Effector CD8-positive, alpha-beta T cell (primary cell): ENCODE measurements at places on chromosomes 2 and 18.

DNA sequence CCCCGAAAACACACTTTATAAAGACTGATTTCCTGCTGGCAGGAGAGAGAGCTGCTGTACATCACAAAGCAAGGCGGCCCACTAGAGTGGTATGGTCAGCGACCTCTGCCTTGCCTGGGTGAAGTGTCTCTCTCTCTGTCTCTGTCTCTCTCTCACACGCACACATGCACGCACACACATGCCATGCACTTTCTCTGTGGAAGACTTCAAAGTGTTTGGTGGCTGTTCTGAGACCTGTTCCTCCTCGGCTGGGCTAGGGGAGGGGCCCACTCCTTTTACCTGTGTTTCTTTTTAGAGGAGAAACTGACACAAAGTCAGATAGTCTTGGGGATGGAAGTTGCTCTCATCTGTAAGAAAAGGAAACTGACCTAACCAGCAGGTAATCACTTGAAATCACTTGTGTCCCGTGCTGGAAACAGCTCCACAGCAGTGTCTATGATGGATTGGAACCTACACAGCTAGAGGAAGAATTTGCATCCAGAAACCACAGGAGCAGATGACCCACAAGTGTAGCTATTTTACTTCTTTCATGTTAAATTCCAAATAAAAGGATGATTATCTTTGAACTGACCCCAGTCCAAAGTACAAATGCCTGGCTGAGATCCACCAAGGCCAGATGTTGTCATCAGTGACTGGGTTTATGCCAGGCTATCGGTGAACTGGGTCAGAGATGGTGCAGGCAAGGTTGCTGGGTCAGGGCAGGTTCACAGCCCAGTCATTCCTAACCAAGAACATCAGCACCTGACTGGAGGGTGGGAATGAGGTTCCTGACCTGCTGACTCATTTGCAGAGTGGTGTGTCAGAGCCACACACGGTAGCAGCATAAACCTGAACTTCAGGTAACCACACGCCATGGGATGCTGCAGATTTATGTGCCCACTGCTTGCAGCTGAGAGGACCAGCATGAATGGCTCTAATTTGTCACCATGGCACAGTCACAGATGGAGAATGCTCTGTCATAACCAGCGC lies 63.0 kb downstream of the NPAS2 start:
- no peak for DNase-seq

GRCh38 chr2:46847726-46848412 lies 67.7 kb downstream of the MCFD2 start:
- DNase-seq, result no peak

- no peak for DNase-seq
These were observed 19.6 kb upstream of the FTCDNL1 start for GRCh38 chr2:199870581-199870980.

DNA sequence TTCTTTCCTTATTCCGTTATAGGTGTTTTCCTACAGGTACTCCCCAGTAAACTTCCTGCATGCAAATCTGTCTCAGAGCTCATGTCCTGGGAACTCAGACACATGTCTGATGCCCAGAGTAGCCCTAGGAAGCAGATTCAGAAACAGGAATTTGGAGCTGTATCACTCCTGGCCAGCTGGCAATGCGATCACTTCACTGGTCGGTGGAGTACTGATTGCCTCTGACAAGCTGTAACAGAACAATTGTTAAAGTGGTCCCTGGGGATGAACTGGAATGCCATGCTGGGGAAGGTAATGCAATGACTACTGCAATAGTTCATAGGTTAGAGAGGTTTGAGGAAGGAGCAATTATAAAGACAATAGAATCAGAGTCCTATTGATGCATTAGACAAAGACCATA lies 131.6 kb upstream of the DOCK10 start:
- DNase-seq, result no peak

DNA sequence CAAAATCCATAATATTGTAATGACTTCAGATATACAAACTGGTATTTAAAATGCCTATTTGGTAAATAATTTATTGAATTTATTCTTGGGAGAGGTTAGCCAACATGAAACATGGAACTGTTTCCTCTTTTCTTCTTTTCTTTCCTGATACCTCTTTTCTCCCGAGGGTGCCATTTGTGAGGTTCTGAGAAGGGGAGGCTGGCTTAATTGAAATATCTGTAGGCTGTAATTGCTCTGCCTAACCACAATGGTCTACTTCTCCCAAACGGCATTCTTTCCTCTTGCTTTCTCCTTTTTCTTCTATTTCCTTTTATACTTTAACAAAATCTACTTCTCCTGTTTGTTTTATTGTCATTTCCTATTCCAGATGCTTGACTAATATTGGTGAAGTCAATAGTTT lies 114.9 kb downstream of the TCF4 start:
- DNase-seq, result no peak

DNA sequence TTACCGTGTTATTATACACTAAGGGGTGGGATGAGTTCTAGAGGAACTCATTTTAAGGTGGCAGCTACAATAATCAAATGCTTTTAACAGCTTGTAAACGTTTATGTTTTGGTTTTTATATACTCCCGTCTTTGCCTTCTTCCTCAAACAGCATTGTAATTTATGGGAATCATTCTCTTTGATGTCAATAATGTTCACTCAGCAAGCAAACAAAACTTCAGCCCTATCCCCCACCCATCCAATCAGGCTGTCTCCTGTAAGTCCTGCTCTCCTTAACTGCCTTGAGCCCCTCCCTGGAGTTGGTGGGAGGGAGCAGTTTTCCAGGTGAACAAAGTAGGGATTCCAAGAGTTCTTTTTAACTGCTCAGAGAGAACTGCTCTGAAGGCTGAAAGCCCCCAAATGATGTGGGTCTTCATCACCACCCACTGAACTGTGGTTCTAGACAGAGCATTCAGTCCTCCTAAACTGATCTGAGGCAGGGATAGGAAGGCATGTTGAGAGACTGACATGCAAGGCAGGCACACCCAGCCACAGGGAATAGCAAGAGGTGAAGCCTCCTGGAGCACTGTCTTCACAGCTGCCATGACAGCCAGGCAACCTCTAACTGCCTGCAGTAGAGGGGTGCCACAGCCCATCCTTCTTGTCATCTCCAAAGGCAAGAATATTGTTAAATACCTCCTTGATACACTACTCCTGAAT lies 17.5 kb downstream of the MYO5B start:
- no peak for DNase-seq

- DNase-seq, result no peak
These were observed 1216.6 kb upstream of the PIK3C3 start for GRCh38 chr18:40738321-40738880.

- DNase-seq, result no peak
These were observed 29.4 kb downstream of the STAT1 start for GRCh38 chr2:190984595-190984994.

GRCh38 chr2:35973132-35973736 lies 382.3 kb upstream of the CRIM1 start:
- no peak for DNase-seq
